ENCODE measurements at places on chromosomes 5 and 9.

- no peaks in the 10 kb centered on the region for H3K36me3 ChIP-seq
- no peak overlapping the region for H3K4me3 ChIP-seq
- DNase-seq = no peak
- H3K4me1 ChIP-seq = no peaks in the 10 kb centered on the region
Observed at GRCh38 chr9:117286245-117286644, 128.6 kb downstream of the ASTN2 start.

DNA sequence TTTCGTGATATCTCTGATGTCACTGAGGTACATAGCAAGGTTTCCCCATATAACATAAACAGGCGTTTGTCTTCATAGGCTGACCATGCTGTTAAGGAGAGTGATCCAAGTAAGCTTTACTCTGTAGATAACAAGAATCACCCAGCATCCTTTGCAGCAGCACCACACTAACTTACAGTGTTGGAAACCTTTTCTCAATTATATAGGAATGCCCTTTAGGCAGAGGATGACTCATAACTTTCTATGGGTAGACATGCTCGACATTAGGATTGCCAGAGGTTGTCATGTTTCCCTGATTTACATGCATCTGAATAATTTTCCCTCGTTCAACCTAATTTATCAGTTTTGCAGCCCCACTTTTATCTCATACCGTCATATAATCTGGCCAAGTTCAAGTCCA lies 870.0 kb upstream of the CDH9 start:
- H3K36me3 ChIP-seq = no peaks in the 10 kb centered on the region
- H3K27me3 ChIP-seq = no peaks in the 10 kb centered on the region
- H3K4me3 ChIP-seq = no peak overlapping the region

DNA sequence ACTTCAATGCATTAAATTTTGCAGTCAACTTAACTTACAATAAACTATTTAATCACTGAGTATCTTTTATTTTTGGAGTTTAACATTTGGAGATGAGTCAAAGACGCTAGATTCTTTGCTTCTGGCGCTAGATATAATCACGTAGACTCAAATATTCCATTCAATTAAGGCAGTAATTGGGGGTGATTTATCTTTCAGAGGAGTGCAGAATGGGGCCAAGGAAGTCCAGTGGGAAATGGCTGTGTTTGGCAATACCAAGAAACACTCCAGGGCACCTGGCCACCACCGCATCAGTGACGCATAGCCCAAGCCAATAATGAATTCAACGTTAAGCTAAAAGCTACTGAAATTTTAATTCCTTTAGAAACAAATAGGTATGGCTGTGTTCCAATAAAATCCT lies 81.2 kb downstream of the PHAX start:
- H3K4me1 ChIP-seq = peaks cover 30% of the 10 kb centered on the region
- no peak overlapping the region for H3K27ac ChIP-seq
- DNase-seq = no peak
- no peak overlapping the region for H3K4me3 ChIP-seq
- H3K36me3 ChIP-seq = no peaks in the 10 kb centered on the region

DNA sequence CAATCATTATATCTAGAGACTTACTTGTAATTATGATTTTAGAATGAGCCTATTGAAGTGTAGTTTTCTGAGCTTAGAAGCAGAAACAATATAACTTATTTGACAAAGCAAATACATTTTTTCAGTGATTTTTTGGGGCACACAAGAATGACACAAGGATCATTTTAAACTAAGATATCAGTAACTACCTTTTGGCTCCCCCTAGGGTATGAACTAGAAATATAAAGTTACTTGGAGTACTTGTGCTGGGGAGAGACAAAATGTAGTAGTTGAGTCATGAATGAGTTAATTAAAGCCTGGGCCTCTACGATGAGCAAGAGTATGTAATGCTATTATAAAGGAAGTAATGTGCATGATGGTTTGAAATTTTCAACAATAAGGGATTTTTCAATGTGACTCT lies 1244.1 kb upstream of the ACO1 start:
- no peak overlapping the region for H3K27ac ChIP-seq
- H3K4me3 ChIP-seq = no peak overlapping the region
- H3K36me3 ChIP-seq = no peaks in the 10 kb centered on the region
- no peak for DNase-seq

- no peaks in the 10 kb centered on the region for H3K4me1 ChIP-seq
- H3K27ac ChIP-seq = no peak overlapping the region
- H3K27me3 ChIP-seq = no peaks in the 10 kb centered on the region
- H3K4me3 ChIP-seq = no peak overlapping the region
- no peak for DNase-seq
Observed at GRCh38 chr5:140524003-140524402, 23.5 kb upstream of the EIF4EBP3 start.

DNA sequence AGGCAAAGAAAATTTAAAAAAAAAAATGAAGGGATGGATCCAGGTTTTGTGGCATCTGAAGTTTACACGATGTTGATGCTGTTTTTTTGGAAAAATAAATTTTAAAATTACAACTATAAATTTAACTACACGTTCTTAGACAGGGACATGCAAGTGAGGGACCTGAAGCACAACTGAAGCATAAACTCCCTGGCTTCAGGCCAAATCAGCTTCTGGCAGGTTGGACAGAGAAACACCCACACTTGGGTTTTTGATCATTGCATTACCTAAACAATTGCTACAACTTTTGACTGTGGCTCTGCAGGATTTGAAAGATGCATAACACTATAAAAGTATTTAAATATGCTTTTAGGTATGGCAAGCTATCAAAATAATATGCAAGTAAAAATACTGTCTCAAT lies 1318.3 kb upstream of the DMAC1 start:
- H3K4me3 ChIP-seq = no peak overlapping the region
- no peaks in the 10 kb centered on the region for H3K36me3 ChIP-seq
- H3K27ac ChIP-seq = no peak overlapping the region
- no peak for DNase-seq
- H3K4me1 ChIP-seq = no peaks in the 10 kb centered on the region

DNA sequence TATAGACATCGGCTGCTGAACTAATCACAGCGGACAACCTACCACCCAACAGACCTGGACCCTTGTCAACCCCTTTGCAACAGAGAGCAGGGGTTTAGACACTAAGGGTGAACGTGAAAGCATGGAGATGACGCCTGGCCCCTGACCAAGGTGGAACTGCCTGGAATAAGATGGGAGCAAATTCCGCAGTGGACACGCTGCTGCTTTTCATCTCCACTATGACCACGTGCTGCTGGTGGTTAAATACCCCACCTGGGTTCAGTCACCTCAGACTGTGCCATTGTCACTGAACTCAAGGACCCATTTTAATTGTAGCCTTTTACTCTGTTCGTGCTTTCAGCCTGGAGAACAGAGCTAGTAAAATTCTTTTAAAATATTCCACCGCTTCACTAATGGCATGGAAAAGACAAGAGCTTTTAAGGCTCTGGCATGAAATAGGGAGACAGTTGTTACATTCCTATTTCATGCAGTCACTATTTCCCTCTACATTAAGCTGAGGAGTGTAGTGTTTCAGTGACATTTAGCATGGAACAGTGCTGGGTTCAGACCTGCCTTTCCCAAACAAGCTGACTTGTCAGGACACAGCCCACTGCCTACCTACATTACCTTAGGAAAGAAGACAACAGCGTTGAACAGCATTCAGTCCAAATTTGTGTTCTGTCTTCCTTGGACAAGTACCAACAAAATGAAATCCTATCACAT lies 96.8 kb downstream of the ANKRD18B start:
- peaks cover 7% of the 10 kb centered on the region for H3K4me1 ChIP-seq
- H3K27me3 ChIP-seq = peaks cover 48% of the 10 kb centered on the region
- no peak overlapping the region for H3K4me3 ChIP-seq
- H3K36me3 ChIP-seq = no peaks in the 10 kb centered on the region

- H3K27me3 ChIP-seq = no peaks in the 10 kb centered on the region
- no peak for DNase-seq
- peak overlapping the region; percentile 97 for H3K27ac ChIP-seq
- peak overlapping the region; percentile 84 for H3K4me3 ChIP-seq
Observed at GRCh38 chr5:59037453-59037852, 454.6 kb downstream of the RAB3C start.

DNA sequence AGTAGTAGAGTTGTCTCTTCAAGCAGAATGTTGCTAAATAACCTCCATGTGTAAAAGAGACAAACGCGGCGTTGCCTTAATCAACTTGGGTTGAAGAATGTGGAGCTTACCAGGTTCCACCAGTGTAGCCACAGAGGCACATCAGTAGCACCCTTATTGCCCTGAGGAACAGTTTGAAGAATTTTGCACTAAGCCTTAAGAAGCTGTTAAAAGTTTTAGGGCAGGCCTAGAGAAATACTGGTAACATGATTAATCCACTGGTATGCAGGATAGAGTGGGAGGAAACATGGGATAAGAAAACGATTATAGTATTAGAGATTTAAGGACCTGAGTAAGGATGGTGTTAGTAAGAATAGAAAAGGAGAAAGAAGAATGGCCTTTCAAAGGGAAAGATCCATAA lies 100.6 kb downstream of the ZCCHC7 start:
- H3K27ac ChIP-seq = no peak overlapping the region
- H3K4me1 ChIP-seq = no peaks in the 10 kb centered on the region
- DNase-seq = no peak
- no peak overlapping the region for H3K4me3 ChIP-seq

GRCh38 chr5:103111468-103111867 lies 8.5 kb downstream of the GIN1 start:
- peak overlapping the region; percentile 85 for H3K27ac ChIP-seq
- DNase-seq = peak; percentile 43
- no peaks in the 10 kb centered on the region for H3K27me3 ChIP-seq
- H3K4me3 ChIP-seq = peak overlapping the region; percentile 36
- H3K36me3 ChIP-seq = peaks cover 51% of the 10 kb centered on the region
- H3K4me1 ChIP-seq = peaks cover 41% of the 10 kb centered on the region

- no peaks in the 10 kb centered on the region for H3K4me1 ChIP-seq
- H3K27ac ChIP-seq = no peak overlapping the region
- no peaks in the 10 kb centered on the region for H3K36me3 ChIP-seq
- H3K27me3 ChIP-seq = no peaks in the 10 kb centered on the region
Observed at GRCh38 chr9:108182270-108182669, 673.5 kb downstream of the ACTL7B start.

GRCh38 chr9:32472344-32472743 lies 53.7 kb downstream of the RIGI start:
- no peak overlapping the region for H3K4me3 ChIP-seq

DNA sequence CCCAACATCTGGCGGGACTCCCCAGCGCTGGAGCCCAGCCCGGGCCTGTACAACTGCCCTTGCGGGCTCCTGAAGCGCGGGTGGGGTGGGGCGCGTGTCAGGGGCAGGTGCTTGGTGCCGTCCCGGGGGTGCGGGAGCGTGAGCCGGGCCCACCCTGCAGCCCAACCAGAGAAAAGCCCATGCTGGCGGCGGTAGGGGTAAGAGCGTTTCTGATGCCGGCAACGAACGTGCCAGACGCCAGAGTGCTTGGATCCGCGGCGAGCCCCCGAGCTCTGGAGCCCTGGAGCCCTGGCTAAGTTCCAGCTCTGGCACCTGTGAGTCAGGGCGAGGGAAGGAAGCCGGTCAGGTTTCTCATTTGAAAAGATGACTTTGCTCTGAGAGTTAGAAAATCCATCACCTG lies 58.0 kb downstream of the ZNF510 start:
- DNase-seq = no peak
- H3K27me3 ChIP-seq = peaks cover 25% of the 10 kb centered on the region
- H3K36me3 ChIP-seq = peaks cover 5% of the 10 kb centered on the region
- H3K27ac ChIP-seq = no peak overlapping the region
- H3K4me3 ChIP-seq = no peak overlapping the region

DNA sequence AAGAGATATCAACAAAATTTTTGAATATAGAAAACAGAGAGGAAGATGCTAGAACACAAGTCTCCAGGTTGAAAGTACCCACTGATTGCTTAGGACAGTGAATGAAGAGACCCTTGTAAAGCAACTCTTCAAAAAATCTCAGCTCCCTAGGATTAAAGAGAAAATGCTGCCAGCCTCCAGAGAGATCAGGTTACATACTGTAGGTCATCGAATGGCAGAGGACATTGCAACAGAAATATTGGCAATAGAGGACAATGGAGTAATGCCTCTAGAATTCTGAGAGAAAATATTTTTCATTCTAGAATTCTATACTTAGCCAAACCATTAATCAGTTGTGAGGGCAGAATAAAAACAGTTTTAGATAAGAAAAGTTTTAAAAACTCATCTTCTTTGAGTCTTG lies 43.1 kb upstream of the ELL2 start:
- no peak for DNase-seq
- H3K4me3 ChIP-seq = no peak overlapping the region
- H3K4me1 ChIP-seq = no peaks in the 10 kb centered on the region
- no peak overlapping the region for H3K27ac ChIP-seq
- H3K27me3 ChIP-seq = no peaks in the 10 kb centered on the region

DNA sequence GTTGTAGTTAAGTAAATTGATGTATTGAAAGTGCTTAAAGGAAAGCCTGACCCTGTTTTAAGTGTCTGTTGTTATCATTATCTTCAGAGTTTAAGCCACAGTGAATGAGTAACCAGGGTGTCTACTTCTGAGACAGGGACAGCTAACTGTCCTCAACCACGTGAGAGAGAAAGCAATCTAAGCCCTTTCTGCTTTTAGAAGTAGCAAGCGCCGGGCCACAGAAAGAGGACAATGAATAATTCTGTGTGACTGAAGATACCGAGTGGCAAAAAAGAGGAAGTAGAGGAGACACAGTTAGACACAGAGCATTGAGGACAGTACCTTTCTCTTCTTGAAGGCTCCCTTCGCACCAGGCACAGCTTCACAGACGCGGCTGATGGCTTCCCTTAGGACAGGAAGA lies 86.3 kb downstream of the S1PR3 start:
- no peak for DNase-seq
- H3K36me3 ChIP-seq = no peaks in the 10 kb centered on the region
- no peak overlapping the region for H3K4me3 ChIP-seq
- H3K27me3 ChIP-seq = peaks cover 13% of the 10 kb centered on the region
- H3K27ac ChIP-seq = no peak overlapping the region

Measured in activated CD4-positive, alpha-beta memory T cell treated with anti-CD3 and anti-CD28 coated beads, Interleukin-2, amount 10 ng/mL, durations not matched to agents 7 days and 5 days (primary cell).